CD8-positive, alpha-beta T cell (primary cell): ENCODE measurements at places on chromosomes 5 and 9. TPM values are rescaled to one million over a fixed set of nuclear protein-coding genes. Genes with fewer than 3 reads are reported as not detected.

The NEUROG1 gene
- total RNA-seq = not detected

The SPINK13 gene
- not detected for total RNA-seq

The PRDM9 gene
- not detected for total RNA-seq

The GCNT1 gene
- 0.47 TPM for total RNA-seq

The ATP10B gene
- total RNA-seq = not detected

The TLX3 gene
- not detected for total RNA-seq

The FOXI1 gene
- not detected for total RNA-seq
